ENCODE measurements at places on chromosomes 2 and 18.
A peak's percentile ranks its signal among the peaks of the same experiment; 100 is the strongest.

GRCh38 chr18:60838677-60839076, 466.1 kb upstream of the MC4R start:
- DNase-seq = peak; percentile 42

GRCh38 chr2:103166456-103167324, 404.9 kb downstream of the TMEM182 start:
- DNase-seq = no peak

DNA sequence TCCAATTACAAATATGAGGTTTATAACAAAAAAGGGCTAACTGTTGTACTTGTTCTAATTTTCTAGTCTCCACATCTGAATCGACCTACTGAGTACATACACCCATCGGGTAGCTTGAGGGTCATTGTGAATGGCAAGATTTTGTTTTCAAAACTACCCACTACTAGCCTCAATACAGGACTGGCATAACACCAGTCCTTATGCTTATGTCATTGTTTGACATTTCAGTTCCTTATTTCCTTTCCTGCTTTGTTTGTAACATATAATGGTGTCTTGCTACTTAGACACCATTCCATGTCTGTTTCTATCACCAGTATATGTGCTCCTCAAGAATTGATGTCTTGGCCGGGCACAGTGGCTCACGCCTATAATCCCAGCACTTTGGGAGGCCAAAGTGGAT, 86.0 kb downstream of the EPHA4 start:
- DNase-seq = no peak

DNA sequence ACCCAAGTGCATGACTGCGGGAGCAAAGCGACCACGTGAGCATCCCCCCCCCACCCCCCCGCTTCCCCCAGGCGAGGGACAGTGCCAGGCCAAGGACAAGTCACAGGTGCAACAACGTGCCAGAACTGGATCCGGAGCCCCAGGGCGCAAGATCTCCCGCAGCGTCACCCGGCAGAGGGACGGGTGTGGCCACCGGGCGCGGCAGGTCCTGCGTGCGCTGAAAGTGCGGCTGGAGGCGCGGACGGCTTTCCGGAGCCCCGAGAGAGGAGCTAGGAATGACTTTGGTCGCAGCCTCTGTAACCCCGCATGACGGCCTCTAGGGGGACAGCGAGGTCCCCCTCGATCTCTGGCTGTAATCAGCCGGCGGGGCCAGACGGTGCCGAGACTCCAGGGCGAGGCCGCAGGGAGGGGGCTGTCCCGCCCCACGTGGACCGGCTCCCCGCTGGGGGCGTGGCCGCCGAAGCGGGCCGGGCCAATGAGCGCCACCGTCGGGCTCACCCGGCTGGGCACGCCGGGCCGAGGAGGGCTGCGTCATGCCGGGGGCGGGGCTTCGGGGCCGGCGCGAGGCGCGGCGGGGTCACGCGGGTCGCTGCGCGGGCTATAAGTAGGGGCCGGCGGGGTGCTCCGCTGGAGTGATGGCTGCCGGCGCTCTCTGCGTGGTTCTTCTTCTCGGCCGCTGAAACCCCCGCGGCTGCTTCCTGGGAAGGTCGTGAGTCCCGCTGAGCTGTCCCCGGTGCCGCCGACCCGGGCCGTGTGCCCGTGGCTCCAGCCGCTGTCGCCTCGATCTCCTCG, at the start of gene SLC20A1:
SLC20A1 (plus strand) TSS at position 630 of the 792 bp plus-strand sequence. CDS start 890 bp downstream, outside the sequence.
- DNase-seq = peak; percentile 85

DNA sequence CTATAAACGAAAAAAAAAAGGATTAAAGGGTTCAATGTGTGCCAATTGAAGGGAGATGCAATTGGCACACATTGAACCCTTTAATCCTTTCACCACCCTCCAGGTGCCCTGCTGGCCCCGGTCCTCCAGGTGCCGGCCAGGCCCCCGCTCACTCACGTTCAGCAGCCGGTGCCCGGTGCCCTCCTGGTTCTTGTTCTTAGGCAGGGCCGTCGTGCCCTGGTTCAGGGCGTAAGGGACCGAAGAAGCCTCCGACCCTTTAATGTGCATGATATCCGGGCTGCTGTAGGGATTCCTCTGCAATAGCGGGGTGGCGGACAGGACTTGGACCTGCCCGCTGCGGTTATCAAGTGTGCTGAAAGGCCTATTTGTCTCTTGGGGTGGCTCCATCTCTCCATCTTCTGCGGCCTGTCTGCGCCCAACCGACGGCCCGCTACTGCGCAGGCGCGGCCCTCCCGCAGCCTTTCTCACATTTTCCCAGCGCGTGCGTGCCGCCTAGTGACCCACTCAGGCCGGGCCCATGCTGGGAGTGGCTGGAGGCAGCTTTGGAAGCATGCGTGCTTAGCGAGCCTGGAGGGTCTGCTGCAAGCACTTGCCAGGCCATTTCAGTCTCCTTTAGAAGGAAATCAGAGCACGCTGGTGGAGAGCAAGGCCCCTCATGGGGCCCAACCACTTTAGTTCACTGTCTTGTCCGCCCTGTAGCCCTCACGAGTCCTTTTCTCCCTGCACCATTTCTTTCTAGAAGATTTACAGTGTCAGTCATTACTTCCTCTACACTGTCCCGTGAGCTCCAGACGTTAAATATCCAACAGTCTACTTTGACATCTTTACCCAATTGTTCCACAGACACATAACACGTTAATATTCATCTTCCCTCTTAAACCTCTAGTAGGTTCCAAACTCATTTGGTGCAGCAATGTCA, 24.3 kb downstream of the TMEM237 start:
- peak; percentile 48 for DNase-seq

DNA sequence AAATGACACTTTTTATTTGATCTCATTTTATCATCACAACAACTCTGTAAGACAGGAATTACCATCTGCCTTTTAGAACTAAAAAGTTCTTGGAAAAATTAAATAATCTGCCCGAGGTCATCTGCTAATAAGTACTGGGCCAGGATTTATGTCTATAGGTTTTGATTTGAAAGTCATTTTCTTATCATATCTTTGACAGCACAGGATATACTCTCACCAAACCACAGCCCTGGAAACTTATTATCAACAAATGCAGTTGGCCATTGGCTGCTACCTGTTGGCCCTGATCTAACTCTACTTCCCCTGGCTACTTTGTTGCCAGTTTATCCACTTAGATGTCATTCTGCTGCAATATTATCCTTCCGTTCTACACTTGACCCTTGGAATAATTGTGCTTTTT, 354.6 kb downstream of the RAD51AP2 start:
- no peak for DNase-seq

- no peak for DNase-seq
Observed at GRCh38 chr2:197205585-197206215, 104.9 kb downstream of the ANKRD44 start.

GRCh38 chr2:144032566-144032965, 487.4 kb downstream of the ZEB2 start:
- DNase-seq = no peak

DNA sequence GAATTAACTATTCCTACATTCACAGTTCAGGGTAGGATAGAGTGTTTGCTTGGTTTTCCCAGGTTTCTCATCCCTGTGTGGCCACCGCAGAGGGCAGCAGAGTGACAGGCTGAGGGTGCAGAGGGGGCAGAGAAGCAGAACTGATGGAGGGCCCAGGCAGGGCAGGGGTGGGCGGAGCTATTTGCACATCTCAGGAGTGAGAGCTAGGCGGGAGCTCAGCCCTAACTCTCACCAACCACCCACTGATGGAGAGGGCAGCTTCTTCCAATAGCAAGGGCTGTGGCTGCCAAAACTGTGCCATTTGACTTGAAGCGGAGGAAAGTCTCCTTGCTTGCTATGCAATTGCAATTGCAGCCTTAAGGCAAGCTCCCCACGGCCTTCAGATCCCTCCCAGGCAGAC, 12.0 kb upstream of the DARS1 start:
- no peak for DNase-seq

- no peak for DNase-seq
Observed at GRCh38 chr18:25701821-25702220, 349.9 kb upstream of the ZNF521 start.

GRCh38 chr2:10305254-10305635, 2.5 kb downstream of the HPCAL1 start:
- no peak for DNase-seq

- no peak for DNase-seq
Observed at GRCh38 chr2:228535396-228535795, 353.9 kb upstream of the SPHKAP start.

DNA sequence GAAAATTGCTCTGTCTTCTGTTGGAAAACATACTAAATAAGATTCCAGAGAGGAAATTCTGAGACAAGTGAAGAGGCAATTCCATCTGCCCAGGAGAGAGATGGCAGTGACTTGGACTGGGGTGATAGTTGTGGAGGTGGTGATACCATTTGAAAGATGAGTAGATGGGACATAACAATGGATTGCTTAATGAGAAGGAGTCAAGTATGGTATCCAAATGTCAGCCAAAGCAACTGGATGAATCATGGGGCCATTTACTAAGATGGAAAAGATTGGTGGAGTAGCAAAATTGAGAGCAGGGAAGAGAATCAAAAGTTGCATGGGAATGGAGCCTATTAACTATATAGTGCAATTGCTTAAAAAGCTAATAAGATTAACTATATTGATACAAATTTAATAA, 222.1 kb downstream of the ETAA1 start:
- DNase-seq = peak; percentile 15

GRCh38 chr2:148484066-148484465, 160.5 kb upstream of the EPC2 start:
- DNase-seq = no peak

- no peak for DNase-seq
Observed at GRCh38 chr18:48181087-48181823, 227.9 kb downstream of the ZBTB7C start.

GRCh38 chr2:39805936-39806608, 27.0 kb upstream of the THUMPD2 start:
- no peak for DNase-seq

DNA sequence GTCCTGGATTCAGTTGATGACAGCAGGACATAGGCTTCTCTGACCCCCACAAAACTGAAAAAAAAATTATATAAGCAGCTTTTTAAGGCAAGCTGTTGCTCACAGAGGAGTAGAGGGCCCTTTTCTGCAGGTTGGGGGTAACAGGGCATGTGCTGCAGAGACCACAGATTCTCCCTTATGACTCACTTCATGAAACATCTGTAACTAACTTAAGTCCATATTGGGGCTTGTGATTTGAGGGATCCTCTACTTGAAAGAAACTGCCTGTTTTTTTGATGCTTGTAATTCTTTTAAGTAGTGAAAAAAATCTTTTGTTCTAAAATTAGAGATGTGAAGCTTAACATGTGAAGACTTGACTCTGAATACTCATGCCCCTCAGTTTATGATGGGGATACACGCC, 33.4 kb downstream of the XRCC5 start:
- peak; percentile 16 for DNase-seq

- DNase-seq = no peak
Observed at GRCh38 chr2:37585295-37585908, 86.0 kb downstream of the CDC42EP3 start.

DNA sequence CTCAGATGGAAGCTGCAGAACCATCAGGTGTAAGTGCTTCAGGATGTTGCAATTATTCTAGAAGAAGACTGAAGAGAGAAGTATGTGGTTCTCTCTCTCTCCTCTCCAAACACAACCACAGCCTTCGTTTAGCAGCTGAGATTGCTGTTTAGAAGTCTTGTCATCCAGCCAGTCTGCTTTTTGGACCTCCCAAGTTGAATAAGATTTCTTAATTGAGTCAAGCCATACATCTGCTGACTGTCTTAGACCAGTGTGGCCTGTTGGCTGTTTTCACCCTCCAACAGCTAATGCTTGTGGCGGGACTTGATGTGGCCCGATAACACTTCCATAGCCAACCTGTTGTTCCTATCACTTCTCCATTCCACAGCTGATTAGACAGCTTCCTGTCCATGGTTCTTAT, 91.3 kb upstream of the TMEM17 start:
- no peak for DNase-seq

GRCh38 chr2:150136401-150136800, 351.1 kb downstream of the RND3 start:
- DNase-seq = peak; percentile 52

GRCh38 chr2:73069041-73069854, 2.3 kb downstream of the SFXN5 start:
- no peak for DNase-seq

- peak; percentile 93 for DNase-seq
Observed at GRCh38 chr2:85248773-85249509, 78.8 kb downstream of the TGOLN2 start.

- no peak for DNase-seq
Observed at GRCh38 chr2:85130407-85130806, 2.8 kb upstream of the TCF7L1 start.

DNA sequence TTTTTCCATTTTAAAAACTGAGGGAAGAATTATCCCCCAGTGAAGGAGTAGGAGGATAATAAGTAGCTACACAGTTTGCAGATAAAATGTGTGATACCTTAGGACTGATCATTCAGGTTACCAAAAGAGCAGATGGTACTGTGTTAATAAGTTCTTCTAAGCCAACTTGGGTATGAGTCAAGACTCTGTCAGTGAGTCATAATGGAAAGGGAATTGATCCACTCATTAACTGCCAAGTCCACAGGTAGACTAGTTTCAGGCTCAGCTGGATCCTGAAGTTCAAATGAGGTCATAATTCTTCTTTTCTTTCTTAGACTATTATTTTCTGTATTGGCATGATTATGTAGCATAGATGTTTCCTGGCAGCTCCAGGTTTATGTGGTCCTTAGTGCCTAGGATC, 142.4 kb upstream of the ALPP start:
- no peak for DNase-seq

- DNase-seq = no peak
Observed at GRCh38 chr2:75622500-75622899, 24.1 kb upstream of the MRPL19 start.

- DNase-seq = no peak
Observed at GRCh38 chr2:96495982-96496629, 9.1 kb downstream of the NEURL3 start.

DNA sequence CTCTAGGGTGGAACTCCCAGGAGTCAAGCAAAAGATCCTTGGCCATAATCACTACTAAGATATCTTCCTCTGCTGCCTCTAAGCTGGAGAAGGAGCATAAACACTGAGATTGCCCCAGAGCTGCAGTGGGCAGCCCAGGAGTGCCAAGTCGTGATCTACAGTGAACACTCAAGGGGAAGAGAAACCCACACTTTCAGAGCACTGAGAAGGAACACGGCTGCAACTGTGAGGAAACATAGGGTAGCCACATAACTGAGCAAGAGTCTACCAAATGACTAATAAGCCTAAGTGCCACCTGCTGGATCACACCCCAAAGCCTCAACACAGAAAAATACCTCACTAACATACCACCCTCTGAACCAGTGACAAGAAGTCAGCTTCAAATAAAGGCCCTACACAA, 79.6 kb upstream of the RAB12 start:
- no peak for DNase-seq

GRCh38 chr2:18598848-18599484, 9.6 kb upstream of the NT5C1B start:
- DNase-seq = no peak

DNA sequence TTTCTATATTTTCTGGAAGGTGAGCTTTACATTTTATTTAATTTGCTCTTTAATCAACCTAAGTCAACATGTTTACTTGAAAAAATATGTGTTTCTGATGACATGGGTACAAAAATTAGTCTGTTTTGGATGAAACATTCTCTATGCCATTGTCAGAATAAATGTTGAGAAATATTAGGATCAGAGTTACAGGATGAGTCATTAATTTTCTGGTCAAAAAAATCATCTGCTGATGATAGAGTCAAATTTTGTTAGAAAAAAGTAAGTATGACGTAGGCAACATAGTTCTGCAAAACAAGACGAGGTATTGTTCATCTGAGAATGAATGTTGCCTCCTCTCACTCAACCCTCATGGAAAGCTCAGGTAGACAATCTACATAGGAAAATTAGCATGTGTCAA, 107.6 kb upstream of the CAVIN2 start:
- no peak for DNase-seq

GRCh38 chr2:207873794-207874193, 104.1 kb upstream of the FZD5 start:
- no peak for DNase-seq

- peak; percentile 13 for DNase-seq
Observed at GRCh38 chr18:39841482-39842365, 2113.3 kb upstream of the PIK3C3 start.

Data from stromal cell of bone marrow (primary cell).